ENCODE measurements at places on chromosomes 4 and X. TPM values are rescaled to one million over a fixed set of nuclear protein-coding genes. Genes with fewer than 3 reads are reported as not detected.

MAGEB17 gene
- not detected for polyA plus RNA-seq

KCNIP4 gene
- polyA plus RNA-seq: 3.2 TPM

NOP14 gene
- 24.0 TPM for polyA plus RNA-seq

TSPAN6 gene
- polyA plus RNA-seq: 25.3 TPM

FABP2 gene
- not detected for polyA plus RNA-seq

MAGEE2 gene
- polyA plus RNA-seq: 0.87 TPM

GABRG1 gene
- not detected for polyA plus RNA-seq

TMEM255A gene
- 10.3 TPM for polyA plus RNA-seq

PABPC1L2A gene
- polyA plus RNA-seq: not detected

KIAA1210 gene
- polyA plus RNA-seq: 0.30 TPM

DGAT2L6 gene
- not detected for polyA plus RNA-seq

RTL5 gene
- 10.3 TPM for polyA plus RNA-seq

CPLX1 gene
- polyA plus RNA-seq: 0.26 TPM

PSAPL1 gene
- polyA plus RNA-seq: not detected

UGT8 gene
- polyA plus RNA-seq: 0.80 TPM

COL25A1 gene
- polyA plus RNA-seq: 4.2 TPM

TLR1 gene
- polyA plus RNA-seq: 3.4 TPM

RGN gene
- polyA plus RNA-seq: 2.9 TPM

EVC2 gene
- polyA plus RNA-seq: 3.5 TPM

TFDP3 gene
- not detected for polyA plus RNA-seq

PRSS48 gene
- polyA plus RNA-seq: not detected

TEX11 gene
- 0.13 TPM for polyA plus RNA-seq

MTNR1A gene
- not detected for polyA plus RNA-seq

ZNF674 gene
- 3.3 TPM for polyA plus RNA-seq

ESX1 gene
- polyA plus RNA-seq: not detected

PCDH7 gene
- polyA plus RNA-seq: 36.1 TPM

RHOXF2B gene
- polyA plus RNA-seq: not detected

RPA4 gene
- polyA plus RNA-seq: 0.21 TPM

ASB9 gene
- 4.0 TPM for polyA plus RNA-seq

AMOT gene
- polyA plus RNA-seq: 26.7 TPM

CT45A1 gene
- polyA plus RNA-seq: not detected

ARHGAP36 gene
- polyA plus RNA-seq: 386 TPM

ARHGAP4 gene
- polyA plus RNA-seq: 14.7 TPM

DUX4 gene
- polyA plus RNA-seq: not detected

PCYT1B gene
- 2.9 TPM for polyA plus RNA-seq

TMEM185A gene
- polyA plus RNA-seq: 33.9 TPM

MAGEA9B gene
- not detected for polyA plus RNA-seq

TRPC5OS gene
- 0.20 TPM for polyA plus RNA-seq

PDCL2 gene
- not detected for polyA plus RNA-seq

ATP1B4 gene
- polyA plus RNA-seq: 251 TPM

ZGRF1 gene
- polyA plus RNA-seq: 10.7 TPM

MAGEA12 gene
- polyA plus RNA-seq: not detected

SLC49A3 gene
- polyA plus RNA-seq: 15.5 TPM

DMP1 gene
- not detected for polyA plus RNA-seq

LARP1B gene
- 23.9 TPM for polyA plus RNA-seq

OR13H1 gene
- polyA plus RNA-seq: not detected

TKTL2 gene
- not detected for polyA plus RNA-seq

HS6ST2 gene
- polyA plus RNA-seq: 34.8 TPM

NDST3 gene
- polyA plus RNA-seq: 0.09 TPM

MFSD8 gene
- polyA plus RNA-seq: 22.9 TPM

BMX gene
- 2.0 TPM for polyA plus RNA-seq

ITIH6 gene
- 0.92 TPM for polyA plus RNA-seq

MAGEA3 gene
- polyA plus RNA-seq: not detected

IQCM gene
- not detected for polyA plus RNA-seq

ASIC5 gene
- polyA plus RNA-seq: not detected

VEGFC gene
- 11.0 TPM for polyA plus RNA-seq

SLC10A4 gene
- polyA plus RNA-seq: 0.58 TPM

DRD5 gene
- 0.65 TPM for polyA plus RNA-seq
